ENCODE measurements at places on chromosomes 1 and 21.

DNA sequence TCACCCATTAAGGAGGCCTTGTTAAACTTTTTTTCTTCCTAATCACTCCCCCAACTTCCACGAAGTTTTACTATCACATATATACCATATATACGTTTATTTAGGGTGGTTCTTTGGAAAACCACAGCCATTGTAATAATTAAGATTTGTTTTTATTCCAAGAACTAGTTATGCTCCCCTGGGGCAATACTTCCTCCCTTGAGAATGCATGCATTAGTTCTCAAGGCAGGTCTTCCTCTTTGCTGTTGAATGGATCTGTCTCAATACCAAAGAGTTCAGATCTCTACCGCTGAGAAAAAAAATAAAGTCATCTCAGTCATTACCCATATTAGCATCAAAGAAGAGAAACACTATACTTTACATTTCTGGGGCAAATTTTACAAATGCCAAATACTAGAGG, 567.7 kb upstream of the RGS18 start:
- no peak for DNase-seq

GRCh38 chr1:237007147-237007881, 3.1 kb upstream of the MT1HL1 start:
- DNase-seq, result no peak

- DNase-seq, result no peak
Observed at GRCh38 chr1:34408011-34408410, 231.3 kb downstream of the C1orf94 start.

GRCh38 chr1:227169343-227169742, 148.9 kb downstream of the CDC42BPA start:
- peak; percentile 77 for DNase-seq

GRCh38 chr21:43767984-43768867, 7.9 kb downstream of the CSTB start:
- peak; percentile 83 for DNase-seq

DNA sequence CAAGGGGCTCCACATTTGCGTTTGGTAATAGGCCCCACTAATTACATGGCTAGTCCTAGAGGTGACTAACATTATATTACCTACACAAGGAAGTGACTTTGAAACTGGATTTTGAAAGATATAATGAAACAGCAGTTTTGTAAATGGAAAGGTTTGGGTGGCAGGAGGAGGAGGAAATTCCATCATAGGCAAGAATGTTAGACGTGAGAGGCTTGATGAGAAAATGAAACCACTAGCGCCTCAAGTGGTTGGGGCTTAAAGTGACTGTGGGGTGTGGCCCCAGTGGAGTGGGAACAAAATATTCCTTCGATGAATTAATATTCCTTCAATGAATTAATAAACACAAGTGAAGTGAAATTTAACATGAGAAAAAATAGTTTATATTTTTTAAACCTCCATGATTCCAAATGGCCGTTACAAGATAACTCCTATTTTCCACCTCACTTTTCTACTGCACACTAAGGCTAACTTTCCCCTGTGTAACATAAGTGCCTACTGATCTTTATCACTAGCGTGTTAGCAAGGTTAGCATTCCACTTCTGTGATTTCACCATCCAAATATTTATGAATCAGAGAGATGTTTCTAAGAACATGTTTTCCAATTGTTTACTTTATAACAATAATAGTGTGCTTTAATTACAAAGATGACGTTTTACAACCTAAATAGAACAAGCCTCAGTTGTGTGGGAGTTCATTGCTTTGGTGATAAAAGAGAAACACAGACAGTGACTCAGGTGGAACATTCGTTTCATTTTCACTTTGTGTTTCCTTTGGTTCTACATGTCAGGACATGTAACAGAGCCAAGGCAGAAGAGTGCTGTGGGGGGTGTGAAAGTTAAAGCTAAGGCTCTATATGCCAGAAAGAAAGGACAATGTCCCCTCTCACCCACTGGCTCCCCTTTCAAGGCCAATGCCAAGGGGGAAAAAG, 12.5 kb upstream of the ATF3 start:
- peak; percentile 96 for DNase-seq

- no peak for DNase-seq
Observed at GRCh38 chr1:20319456-20320220, 29.0 kb downstream of the VWA5B1 start.

GRCh38 chr1:80181418-80181817, 1174.9 kb upstream of the ADGRL4 start:
- no peak for DNase-seq

GRCh38 chr21:34988625-34989024, 60.5 kb downstream of the RUNX1 start:
- DNase-seq, result no peak

DNA sequence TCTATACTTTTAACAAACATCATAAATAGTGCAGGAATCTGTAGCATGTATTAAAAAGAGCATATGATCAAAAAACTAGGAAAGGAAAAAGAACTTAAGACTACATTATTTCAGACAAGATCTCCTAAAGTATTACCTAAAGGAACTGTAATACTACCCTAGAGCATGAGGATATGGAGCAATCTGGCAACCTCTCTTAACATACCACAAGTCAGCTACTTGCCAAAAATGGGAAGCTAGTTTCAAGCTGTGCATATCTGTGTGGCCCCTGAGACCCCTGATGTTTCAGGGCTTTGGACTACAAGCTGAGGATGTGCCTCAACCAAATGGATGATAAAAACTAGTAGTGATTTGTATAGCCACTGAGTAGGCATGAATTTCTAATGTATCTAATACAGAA, 525.6 kb downstream of the PTBP2 start:
- no peak for DNase-seq

- DNase-seq, result peak; percentile 28
Observed at GRCh38 chr1:34800214-34800613, 7.4 kb downstream of the GJA4 start.

- DNase-seq, result no peak
Observed at GRCh38 chr1:10754568-10755329, 41.7 kb downstream of the CASZ1 start.

GRCh38 chr1:206723462-206723804, 38.7 kb downstream of the MAPKAPK2 start:
- DNase-seq, result no peak

GRCh38 chr1:18461656-18462055, 19.1 kb upstream of the KLHDC7A start:
- no peak for DNase-seq

- DNase-seq, result no peak
Observed at GRCh38 chr1:244751271-244751895, 84.1 kb upstream of the COX20 start.

GRCh38 chr1:29593601-29594382, 357.5 kb downstream of the PTPRU start:
- no peak for DNase-seq

- DNase-seq, result no peak
Observed at GRCh38 chr1:180765151-180765550, 133.3 kb downstream of the XPR1 start.

- peak; percentile 58 for DNase-seq
Observed at GRCh38 chr1:31421371-31422040, 8.5 kb downstream of the SERINC2 start.

DNA sequence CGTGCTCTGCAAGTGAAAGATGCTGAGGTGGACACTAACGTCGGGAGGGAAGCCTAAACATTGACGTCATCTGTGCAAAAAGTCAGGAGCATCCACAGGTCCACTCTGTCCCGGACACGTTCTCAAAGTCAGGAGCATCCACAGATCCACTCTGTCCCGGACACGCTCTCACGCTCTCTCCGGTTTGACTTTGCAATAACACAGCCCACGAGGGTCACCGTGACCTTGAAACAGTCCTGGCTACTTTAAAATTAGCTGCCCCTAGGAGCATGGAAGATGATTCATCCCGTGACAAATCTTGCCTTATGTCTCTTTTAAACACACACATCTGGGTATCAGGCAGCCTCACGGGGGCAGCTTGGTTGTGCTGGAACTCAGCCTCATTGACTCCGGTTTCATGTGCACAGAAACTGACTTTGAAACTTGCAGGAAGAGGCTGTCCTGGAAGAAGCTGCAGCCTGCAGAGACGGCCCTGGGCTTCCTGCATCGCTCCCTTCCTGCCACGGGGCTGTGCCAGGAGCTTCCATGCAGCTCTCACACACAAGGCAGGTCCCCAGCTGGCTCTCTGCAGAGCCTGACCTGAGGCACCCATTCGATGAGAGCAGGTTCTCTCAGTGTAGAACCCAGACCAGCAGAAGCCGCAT, 18.1 kb upstream of the COL18A1 start:
- peak; percentile 65 for DNase-seq

GRCh38 chr1:208242941-208243526, 1.1 kb downstream of the PLXNA2 start:
- no peak for DNase-seq

GRCh38 chr1:172822886-172823285, 164.0 kb downstream of the FASLG start:
- DNase-seq, result peak; percentile 37

DNA sequence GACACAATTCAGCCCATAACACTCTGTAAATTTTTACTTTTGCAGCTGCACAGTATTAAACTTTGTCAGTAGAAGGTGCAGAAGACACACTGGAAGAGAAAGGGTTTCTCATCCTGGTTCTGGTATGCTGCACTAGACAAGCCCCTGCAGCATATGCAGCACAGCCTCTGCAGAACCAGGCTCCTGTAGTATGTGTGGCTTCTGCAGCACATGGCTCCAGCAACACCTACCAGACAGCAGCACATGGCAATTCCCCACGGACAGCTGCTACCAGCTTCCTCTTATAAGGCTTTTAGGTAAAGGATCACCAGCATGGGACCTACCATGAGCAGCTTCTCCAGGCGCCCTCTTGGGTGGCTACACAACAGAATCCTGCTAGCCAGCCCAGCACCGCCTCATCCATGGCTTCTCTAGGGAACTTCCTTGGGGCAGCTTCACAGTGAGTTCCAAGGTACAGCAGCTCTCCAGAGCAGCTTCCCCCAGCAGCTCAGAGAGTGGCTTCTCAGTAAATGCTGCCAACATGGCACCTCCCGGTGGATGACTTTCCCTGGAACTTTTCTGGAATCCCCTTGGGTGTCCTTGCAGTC, 534.4 kb upstream of the CXADR start:
- no peak for DNase-seq

DNA sequence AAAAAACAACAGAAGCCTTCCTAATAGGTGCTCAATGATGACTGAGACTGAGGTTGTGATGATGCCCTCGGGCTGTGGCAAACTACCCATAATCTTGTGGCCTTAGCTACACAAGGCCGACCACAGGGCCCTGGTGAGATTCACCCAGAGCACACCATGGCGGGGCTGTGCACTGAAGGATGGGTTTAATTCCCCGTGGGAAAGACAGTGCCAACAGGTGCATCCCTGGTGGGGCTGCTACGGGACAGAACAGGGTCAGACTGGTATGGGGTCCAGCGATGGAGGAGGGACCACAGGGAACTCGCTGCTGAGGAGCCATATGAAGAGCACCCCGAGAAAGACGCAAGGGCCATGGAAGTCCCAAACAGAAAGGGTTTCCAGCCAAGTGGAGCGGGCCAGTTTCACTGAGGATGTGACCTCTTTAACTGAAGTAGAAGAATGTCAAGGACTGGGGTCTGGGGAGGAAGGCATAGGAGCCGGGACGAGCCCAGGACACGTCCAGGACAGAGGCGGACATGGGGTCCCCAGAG, 21.3 kb downstream of the PRDM15 start:
- no peak for DNase-seq

DNA sequence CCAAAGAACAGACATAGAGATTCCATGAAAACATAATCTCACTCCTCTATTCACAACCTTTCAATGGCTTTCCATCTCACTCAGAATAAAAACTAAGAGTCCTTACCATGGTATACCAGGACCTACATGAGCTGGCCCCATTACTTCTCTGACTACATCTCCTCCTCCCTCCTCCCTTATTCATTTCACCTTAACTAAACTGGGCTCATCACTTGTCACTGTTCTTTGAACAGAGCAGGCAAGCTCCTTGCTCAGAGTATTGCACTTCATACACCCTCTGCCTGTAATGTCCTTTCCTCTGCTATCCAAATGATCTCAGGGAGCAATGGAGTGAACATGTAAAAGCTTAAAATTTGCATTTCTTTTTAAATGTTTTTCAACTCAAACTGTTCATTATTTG, 142.0 kb downstream of the MRPL39 start:
- no peak for DNase-seq

- no peak for DNase-seq
Observed at GRCh38 chr1:8879464-8879921, 1.0 kb upstream of the ENO1 start.

GRCh38 chr21:41402796-41403195, 23.2 kb upstream of the MX1 start:
- no peak for DNase-seq

DNA sequence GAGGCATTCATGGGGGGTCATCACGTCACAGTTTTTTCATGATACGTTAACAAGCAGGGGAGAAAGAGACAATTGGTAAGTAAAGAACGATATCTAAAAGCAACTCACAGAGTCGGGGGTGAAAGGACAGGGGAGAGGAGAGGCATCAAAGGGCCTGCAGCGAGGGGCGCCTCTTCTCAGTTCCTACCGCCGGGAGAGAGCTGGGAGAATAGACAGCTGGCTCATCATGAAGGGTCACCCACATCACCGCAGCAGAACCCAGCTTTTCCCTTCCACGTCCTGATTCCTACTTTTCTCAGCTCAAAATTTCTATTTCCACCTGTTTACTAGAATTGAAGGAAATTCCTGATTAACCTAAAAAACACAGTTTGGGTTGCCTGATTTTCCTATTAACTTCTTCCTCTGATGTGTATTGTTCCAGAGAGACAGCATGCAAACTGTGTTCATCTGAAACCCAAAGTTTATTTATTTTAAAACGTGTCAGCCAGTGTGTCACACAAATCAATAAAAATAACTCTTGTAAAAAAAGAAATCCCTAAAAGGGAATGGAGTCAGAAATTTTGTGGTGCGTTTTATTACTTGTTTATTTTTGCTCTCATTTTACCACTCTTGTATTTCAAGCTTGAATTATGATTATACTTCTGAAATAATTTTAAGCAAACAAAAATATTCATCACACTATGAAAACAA, 75.4 kb downstream of the SLC25A24 start:
- no peak for DNase-seq

GRCh38 chr1:53272349-53272748, 34.0 kb upstream of the MAGOH start:
- no peak for DNase-seq

GRCh38 chr1:214638459-214638807, 35.4 kb downstream of the CENPF start:
- DNase-seq, result no peak

DNA sequence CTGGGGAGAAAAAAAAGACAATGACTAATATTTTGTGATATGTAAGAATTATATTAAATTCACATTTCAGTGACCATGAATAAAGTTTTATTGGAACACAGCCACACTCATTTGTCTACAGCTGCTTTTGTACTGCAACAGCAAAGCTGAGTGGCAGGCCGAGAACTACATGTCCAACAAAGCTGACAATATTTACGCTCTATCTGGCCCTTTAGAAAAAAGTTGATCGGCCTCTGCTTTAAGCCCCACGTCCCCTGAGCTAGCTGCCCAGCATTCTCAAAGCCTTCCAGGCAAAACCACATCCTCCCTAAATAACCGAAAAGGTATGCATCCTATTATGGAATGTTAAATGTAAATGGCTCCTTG, 8.6 kb downstream of the SLC2A1 start:
- no peak for DNase-seq

- DNase-seq, result peak; percentile 1
Observed at GRCh38 chr1:41980827-41981653, 62.3 kb upstream of the HIVEP3 start.
